Cardiac ventricle fibroblast (primary cell): ENCODE measurements at places on chromosomes 1 and 21. TPM values are rescaled to one million over a fixed set of nuclear protein-coding genes. Genes with fewer than 3 reads are reported as not detected.

The TNFRSF9 gene
- 0.93 TPM in 1 of 2 replicates, not detected in the other for total RNA-seq

The CDC42BPA gene
- total RNA-seq = 18.0 and 23.2 TPM in 2 replicates

The S100A11 gene
- 356 and 363 TPM in 2 replicates for total RNA-seq

The SERPINC1 gene
- total RNA-seq = not detected in 2 replicates

The WLS gene
- 74.7 and 88.2 TPM in 2 replicates for total RNA-seq

The TACSTD2 gene
- not detected in 2 replicates for total RNA-seq

The LIN28A gene
- not detected in 2 replicates for total RNA-seq

The PODN gene
- 59.5 and 60.4 TPM in 2 replicates for total RNA-seq

The ARTN gene
- not detected in 2 replicates for total RNA-seq

The CFAP298 gene
- 15.4 and 20.2 TPM in 2 replicates for total RNA-seq

The TEDDM1 gene
- not detected in 2 replicates for total RNA-seq

The LHX8 gene
- total RNA-seq = not detected in 2 replicates

The SPRR2E gene
- total RNA-seq = not detected in 2 replicates

The PLA2G2D gene
- total RNA-seq = not detected in 2 replicates

The NGF gene
- 3.1 and 5.9 TPM in 2 replicates for total RNA-seq

The DNAI4 gene
- 1.8 and 3.7 TPM in 2 replicates for total RNA-seq

The TCEANC2 gene
- total RNA-seq = 2.2 and 3.3 TPM in 2 replicates

The RHOU gene
- total RNA-seq = 17.7 and 20.1 TPM in 2 replicates

The BLZF1 gene
- total RNA-seq = 16.7 and 19.6 TPM in 2 replicates

The HTR6 gene
- total RNA-seq = not detected in 2 replicates
